ENCODE measurements at places on chromosomes 4 and X.

- DNase-seq, result peak; percentile 18
Observed at GRCh38 chrX:40471965-40472648, 108.7 kb upstream of the ATP6AP2 start.

- DNase-seq, result no peak
Observed at GRCh38 chr4:99759346-99759984, 57.2 kb upstream of the DAPP1 start.

- DNase-seq, result no peak
Observed at GRCh38 chr4:78770091-78770642, 6.0 kb upstream of the BMP2K start.

DNA sequence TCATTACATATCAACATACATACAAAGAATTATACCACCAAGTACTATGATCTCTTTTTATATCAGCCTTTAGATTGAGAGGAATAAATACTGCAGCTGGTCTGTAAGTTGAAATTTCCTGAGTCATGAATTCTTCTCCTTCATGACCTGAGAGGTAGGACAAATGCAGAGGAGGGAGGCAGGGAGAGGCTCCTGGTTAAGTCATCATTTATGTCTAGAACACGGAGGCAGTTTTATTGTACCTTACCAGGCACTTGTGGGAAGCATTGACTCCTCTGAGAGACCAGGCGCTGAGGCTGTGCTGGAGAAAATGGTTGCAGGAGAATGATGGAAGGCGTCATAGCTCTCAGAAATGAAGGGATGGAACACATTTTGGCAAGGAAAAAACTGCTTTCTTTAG, 12.5 kb upstream of the CASK start:
- no peak for DNase-seq

- peak; percentile 99 for DNase-seq
Observed at GRCh38 chr4:52712251-52713130, 38.7 kb downstream of the ERVMER34-1 start.

DNA sequence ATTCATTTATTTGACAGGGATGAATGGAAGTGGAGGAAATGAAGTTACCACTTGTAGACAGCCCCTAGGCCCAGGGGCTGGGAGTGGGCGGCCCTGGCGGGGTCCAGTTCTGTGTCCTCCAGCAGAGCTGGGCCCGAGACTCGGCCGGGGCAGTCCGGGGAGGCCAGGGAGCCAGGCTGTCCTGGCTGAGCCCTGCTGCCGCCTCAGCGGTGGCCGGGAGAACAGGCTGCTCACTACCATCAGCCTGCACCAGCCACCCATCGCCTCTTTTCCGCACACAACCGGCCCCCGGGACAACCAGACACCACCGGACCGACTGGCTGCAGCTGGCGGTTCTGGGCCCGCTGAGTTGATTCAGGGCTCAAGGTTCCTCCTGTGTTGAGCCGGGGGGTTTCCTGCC, 25.6 kb downstream of the CLDN34 start:
- DNase-seq, result no peak

DNA sequence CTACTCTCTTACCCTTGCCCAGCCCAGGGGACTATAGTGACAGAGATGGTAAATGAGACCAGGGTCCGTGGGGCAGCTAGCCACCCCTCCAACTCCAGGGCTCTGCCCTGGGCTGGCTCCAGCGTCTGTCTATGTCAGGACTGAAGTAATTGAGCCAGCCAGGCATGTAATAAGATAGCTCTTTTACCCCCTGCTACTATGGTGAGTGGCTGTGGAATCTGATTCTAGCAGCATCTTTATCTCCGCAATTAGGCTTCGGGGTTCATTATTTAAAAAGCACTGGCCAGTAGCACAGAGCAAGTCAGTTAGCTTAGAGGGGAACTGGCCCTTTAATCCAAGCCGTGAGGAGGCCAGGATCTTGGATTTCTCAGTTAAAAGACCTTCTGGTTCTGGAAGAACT, 123.3 kb upstream of the RAI2 start:
- no peak for DNase-seq

- no peak for DNase-seq
Observed at GRCh38 chr4:6633091-6633906, 7.2 kb upstream of the MRFAP1 start.

GRCh38 chrX:154815274-154815818, 10.1 kb upstream of the MPP1 start:
- no peak for DNase-seq

DNA sequence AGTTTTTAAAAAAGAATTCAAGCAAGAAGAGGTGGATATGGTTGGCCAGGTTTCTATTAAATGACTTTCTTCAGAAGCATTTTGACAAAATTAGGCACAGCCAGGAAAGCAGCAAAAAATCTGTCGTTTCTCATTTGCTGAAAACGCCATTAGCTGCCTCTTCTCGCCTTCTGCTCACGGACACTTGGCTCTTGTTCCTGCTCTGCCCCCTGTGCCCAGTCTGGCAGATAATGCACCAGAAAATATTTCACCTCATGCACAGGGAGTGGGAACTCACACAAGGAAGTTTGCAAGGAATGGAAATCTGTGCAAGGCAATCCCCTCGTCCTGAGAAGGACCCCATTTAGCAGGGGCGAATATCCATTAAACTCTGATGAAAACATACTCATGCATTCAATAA, 260.0 kb downstream of the PACRGL start:
- no peak for DNase-seq

GRCh38 chr4:70838204-70838603, 1.5 kb downstream of the GRSF1 start:
- no peak for DNase-seq

GRCh38 chr4:3046623-3047022, 27.7 kb downstream of the HTT-AS start:
- no peak for DNase-seq

DNA sequence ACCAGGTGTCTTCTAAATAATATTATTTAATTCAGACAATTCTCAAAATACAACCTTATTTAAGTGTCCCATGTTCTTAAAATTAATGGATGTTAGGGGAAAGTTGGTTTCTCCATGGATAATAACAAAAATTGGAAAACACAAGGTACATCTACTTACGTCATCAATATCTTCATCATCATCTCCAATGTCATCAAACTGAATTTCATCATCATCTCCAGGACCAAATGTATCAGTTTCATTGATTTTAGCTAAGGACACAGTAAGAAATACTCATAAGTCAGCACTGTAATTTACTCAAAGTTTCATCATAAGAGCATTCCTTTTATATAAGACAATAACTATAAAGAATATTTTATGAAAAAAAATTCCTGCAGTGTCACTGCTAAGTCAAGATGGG, 11.3 kb downstream of the EIF1AX start:
- DNase-seq, result no peak

DNA sequence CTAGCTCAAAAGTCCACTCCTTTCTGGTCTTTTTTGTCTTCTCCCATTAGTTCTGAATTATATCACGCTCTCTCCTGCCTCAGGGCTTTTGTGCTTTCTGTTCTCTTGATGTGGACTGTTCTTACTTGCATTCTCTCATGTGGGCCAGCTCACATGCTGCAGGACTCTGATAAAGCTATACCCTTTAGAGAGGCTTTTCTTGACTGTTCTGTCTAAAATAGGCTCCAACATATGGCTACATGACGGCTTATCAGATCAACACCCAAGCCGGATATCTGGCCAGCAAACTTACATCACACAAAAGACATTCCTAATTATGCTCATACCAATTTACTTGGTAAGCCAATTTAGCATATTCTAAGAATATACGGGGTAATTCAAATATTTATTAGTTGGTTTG, 1494.5 kb downstream of the TECRL start:
- DNase-seq, result no peak

DNA sequence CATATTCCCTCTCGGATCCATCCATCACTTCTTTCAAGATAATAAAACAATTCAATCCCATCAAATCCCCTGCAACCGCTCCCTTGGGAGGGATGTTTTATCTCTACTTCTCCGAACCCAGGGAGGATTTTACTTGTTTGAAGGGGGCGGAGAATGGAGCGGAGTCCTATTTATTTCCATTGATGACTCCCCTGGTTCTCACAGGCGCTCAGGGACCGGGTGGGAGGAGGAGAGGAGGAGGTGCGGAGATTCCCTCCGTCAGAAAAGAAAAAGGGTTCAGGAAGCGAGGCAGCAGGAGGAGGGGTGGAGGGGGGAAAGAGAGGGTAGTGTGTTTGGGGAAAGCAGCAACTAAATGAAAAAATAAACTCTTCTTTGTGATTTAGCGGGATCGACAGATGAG, 2.1 kb downstream of the NDNF start:
- peak; percentile 25 for DNase-seq

- no peak for DNase-seq
Observed at GRCh38 chr4:5717449-5718158, 6.6 kb downstream of the EVC start.

GRCh38 chr4:68074397-68074796, 55.3 kb downstream of the TMPRSS11F start:
- no peak for DNase-seq

Measured in SHP77 (cell line).